ENCODE measurements at places on chromosomes 11 and 22.

DNA sequence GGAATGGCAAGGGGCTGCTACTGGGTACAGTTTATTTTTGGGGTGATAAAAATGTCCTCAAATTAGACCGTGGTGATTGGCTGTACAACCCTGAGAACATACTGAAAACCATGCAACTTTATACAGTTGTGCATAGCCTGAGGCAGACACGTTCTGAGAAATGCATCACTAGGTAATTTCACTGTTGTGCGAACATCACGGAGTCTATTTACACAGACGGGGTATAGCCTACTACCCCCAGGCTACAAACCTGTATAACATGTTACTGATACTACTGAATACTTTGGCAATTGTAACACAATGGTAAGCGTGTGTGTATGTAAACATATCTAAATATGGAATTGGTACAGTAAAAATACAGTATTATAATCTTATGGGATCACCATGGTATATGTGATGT is 23.6 kb downstream of the NARS2 start:
- DNase-seq, result no peak

GRCh38 chr11:6663794-6664469 is 8.3 kb upstream of the DCHS1 start:
- DNase-seq, result no peak

GRCh38 chr11:27473017-27473406 is 422 bp upstream of the LGR4 start:
- DNase-seq, result no peak

DNA sequence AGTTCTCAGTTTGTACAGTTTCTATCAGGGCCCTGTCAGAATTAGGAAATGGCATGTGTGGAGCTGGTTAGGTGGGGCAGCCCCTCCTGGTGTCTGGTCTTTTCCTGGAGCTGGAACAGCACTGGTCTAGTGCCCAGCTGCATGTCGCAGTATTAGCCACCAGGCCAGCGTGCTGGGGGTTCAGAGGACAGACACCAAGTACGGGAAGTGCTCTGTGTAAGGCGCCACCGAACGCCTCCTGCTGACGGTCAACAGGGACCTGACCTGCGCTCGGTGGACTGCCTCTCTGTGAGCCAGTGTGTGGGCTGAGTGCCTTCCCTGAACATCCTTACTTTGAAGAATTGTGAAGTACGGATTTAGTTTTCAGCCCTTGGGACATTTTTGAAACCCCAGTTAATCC is 33.9 kb downstream of the AP2A2 start:
- DNase-seq, result no peak

- DNase-seq, result no peak
Measured at GRCh38 chr11:47295385-47295784, 25.5 kb downstream of the MADD start.

GRCh38 chr22:29079218-29079901 is 6.5 kb downstream of the KREMEN1 start:
- DNase-seq, result no peak

DNA sequence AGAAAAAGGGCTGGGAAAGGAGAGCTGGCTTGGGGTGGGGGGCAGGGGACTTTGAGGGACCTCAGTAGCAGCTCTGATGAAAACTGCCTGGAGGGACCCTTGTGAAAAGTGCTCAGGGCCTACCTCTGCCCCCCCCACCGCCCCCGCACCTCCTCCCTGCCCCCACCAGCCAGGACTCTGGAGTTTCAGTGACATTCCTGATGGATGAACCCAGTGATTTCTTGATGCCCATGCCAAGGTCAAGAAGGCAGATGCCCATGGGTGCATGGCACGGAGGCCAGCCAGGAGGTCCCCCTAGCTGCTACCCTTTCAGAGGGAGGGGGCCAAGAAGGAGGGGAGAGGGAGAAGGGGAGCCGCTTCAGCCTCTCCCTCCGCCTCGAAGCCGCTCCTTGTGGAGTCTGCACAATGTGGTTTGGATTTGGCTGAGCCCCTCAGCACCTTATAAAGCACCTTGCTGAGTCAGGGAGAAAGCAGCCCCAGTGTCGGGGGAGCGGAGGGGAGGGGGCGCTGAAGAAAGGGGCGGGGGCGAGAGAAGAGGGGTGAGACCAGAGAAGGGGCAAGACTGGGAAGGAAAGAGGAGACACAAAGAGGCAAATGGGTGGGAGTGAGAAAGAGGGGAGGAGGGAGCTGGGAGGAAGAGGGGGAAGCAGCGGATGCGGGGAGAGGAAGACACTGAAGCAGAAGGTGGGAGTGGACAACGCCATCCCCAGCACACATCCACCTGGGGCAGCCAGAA is 2.1 kb upstream of the CLCF1 start:
- DNase-seq, result no peak

DNA sequence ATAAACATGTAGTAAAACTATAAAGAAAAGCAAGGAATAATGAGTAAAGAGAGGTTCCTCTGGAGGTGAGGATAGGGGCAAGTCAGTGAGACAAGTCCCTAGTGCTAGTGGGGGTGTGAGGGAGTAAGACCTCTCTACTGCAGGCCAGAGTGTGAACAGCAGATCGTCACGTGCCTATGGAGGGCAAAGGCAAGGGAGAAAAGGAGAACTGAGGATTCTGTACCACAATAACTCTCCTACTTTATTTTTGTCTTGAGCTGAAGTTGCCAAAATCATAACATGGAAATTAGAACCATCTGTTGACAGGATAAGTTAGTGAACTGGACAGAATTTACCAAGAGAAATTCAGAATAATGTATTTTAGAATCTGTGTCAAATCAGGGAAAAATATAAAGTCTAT is 77.6 kb downstream of the ENTHD1 start:
- DNase-seq, result no peak

DNA sequence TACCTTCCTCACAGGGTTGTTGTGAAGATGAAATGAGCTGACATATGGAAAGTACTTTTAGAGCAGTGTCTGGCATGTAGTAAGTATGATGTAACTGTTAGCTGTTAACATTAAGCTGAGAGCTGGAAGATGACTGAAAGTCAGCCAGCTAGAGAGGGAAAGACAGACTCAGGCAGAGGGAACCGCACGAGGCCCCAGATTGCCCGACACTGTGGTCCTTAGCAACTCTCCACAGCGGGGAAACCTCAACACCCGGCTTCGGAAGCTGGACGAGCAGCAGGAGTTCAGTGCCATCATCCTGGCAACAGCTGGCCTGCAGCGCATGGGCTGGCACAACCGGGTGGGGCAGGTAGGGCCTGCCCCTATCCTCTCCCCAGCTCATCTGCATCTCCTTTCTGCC is 6.5 kb downstream of the HMBS start:
- no peak for DNase-seq

- no peak for DNase-seq
Measured at GRCh38 chr11:44993971-44994704, 43.5 kb upstream of the TP53I11 start.

- DNase-seq, result no peak
Measured at GRCh38 chr11:61764606-61765260, 12.3 kb downstream of the MYRF start.

GRCh38 chr22:43953988-43954785 is 1.1 kb upstream of the SAMM50 start:
- peak; percentile 11 for DNase-seq

Measured in chondrocyte (in vitro differentiated cells).